Mesothelial cell of epicardium (in vitro differentiated cells): ENCODE measurements at places on chromosomes 1 and 21. TPM values are rescaled to one million over a fixed set of nuclear protein-coding genes. Genes with fewer than 3 reads are reported as not detected.

EPHA8 gene
- 0.09 TPM in 1 of 3 replicates, not detected in the others for total RNA-seq

S100A9 gene
- 2.0 to 4.2 TPM (median 3.5 TPM) in 3 replicates for total RNA-seq

TAF5L gene
- total RNA-seq, result 19.5 to 21.3 TPM (median 20.9 TPM) in 3 replicates

SPTA1 gene
- total RNA-seq, result 0.88 to 1.4 TPM (median 1.1 TPM) in 3 replicates

TRAF3IP3 gene
- 0.85 to 1.2 TPM (median 1.1 TPM) in 3 replicates for total RNA-seq
